ENCODE measurements at places on chromosomes 13 and 19.
A peak's percentile ranks its signal among the peaks of the same experiment; 100 is the strongest.

GRCh38 chr13:46817095-46817494 is 20.1 kb upstream of the ESD start:
- DNase-seq: no peak

DNA sequence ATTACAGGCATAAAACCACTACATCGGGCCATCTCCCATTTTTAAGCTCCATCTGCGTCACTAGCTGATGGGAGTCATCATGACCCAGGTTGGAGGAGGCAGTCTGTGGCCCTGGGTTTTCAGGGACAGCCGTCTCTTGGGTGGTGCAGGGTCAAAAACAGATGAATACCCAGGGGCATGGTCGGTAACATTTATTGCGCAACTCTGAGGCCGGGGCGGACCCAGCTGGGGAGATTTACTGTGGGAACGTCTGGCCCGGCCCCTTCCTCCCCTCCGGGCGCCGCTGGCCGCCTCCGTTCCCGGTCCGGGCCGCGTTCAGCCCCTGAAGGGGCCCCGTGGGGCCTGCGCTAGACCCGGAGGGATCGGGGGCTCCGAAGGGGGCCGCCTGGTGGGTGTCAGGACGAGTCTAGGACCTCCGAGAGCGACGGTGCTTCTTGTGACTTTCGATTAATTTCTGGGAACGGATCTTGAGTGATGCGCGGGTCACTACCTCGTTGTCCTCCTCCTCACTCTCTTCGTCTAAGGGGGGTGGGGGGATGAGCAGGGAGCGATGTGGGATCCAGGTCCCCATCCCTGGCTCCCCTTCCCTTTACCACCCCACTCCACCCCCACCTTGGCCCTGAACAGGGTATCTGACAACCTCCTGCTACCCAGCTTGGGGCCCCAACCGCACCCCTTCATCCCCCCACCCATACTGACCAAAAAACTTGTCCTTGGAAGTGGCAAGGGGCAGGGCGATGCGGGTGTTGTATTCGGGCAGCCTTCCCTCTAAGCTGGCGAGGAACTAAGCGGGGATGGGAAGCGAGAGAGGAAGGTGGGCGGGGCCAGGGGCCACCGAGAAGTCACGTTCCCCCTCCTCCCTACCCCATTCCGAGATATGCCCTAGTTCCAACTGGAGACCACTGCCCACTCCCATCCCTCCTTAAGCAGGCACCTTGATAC is 1.6 kb upstream of the RGL3 start:
- no peak for DNase-seq

GRCh38 chr19:54102421-54103169 is at the start of gene NDUFA3:
TSS of gene NDUFA3 (plus strand) at chr19:54102855. CDS start at chr19:54102879, 24 bp downstream.
- peak; percentile 94 for DNase-seq

- DNase-seq: no peak
Measured at GRCh38 chr19:42086188-42086736, 10.3 kb downstream of the ZNF574 start.

DNA sequence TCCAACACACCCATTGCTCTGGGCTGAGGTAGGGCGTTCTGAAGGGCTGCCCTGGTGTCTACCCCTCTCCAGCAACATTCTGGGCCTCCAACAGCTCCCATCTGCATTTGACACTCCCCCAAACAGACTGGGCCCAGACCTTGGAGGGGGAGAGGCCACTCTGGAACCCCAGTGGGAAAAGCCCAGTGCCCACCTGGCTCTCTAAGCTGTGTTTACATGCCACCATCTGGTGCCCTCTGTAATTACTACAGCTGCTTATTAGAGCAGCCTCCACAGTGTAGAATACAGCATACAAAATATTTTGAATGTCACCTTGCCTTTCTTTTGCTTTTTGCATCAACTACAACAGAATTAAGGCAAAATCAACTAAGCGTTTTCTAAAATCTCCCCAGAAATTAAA is 35.8 kb upstream of the TM9SF2 start:
- DNase-seq: no peak

DNA sequence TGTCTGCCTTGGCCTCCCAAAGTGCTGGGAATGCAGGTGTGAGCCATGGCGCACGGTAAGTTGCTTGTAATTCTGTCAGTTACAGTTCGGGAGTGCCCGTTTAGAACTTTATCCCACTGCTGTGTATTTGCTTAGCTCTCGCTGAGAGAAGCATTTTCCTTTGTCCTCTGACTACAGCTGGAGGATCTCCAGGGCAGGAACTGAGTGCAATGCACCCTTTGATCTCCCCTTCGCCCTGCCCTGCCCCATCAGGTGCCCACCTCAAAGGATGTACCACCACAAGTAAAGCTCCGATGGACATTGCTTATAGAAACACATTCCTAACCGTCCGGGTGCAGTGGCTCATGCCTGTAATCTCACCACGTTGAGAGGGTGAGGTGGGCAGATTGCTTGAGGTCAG is 6.5 kb downstream of the BRME1 start:
- DNase-seq: no peak

DNA sequence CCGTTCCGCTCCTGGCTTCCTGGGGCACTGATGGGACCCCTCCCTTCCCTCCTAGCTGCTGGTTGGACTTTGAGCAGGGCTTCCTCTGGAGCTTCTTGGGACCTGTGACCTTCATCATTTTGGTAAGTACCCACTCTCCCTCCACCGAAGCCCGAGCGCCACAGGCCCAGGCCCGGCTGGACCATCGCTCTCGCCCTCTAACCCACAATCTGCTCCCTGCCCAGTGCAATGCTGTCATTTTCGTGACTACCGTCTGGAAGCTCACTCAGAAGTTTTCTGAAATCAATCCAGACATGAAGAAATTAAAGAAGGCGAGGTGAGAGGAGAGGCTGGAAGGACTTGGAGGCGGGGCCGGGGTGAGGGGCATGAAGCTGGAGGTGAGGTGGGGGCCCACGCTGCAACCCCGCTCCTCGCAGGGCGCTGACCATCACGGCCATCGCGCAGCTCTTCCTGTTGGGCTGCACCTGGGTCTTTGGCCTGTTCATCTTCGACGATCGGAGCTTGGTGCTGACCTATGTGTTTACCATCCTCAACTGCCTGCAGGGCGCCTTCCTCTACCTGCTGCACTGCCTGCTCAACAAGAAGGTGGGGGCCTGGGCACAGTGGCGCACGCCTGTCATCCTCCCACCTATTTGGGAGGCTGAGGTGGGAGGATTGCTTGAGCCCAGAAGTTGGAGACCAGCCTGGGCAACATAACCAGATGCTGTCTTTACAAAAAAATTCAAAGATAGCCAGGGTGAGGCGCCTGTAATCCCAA is 12.3 kb downstream of the DDX39A start:
- no peak for DNase-seq

GRCh38 chr19:43618921-43619261 is 538 bp downstream of the ZNF428 start:
- DNase-seq: peak; percentile 44

DNA sequence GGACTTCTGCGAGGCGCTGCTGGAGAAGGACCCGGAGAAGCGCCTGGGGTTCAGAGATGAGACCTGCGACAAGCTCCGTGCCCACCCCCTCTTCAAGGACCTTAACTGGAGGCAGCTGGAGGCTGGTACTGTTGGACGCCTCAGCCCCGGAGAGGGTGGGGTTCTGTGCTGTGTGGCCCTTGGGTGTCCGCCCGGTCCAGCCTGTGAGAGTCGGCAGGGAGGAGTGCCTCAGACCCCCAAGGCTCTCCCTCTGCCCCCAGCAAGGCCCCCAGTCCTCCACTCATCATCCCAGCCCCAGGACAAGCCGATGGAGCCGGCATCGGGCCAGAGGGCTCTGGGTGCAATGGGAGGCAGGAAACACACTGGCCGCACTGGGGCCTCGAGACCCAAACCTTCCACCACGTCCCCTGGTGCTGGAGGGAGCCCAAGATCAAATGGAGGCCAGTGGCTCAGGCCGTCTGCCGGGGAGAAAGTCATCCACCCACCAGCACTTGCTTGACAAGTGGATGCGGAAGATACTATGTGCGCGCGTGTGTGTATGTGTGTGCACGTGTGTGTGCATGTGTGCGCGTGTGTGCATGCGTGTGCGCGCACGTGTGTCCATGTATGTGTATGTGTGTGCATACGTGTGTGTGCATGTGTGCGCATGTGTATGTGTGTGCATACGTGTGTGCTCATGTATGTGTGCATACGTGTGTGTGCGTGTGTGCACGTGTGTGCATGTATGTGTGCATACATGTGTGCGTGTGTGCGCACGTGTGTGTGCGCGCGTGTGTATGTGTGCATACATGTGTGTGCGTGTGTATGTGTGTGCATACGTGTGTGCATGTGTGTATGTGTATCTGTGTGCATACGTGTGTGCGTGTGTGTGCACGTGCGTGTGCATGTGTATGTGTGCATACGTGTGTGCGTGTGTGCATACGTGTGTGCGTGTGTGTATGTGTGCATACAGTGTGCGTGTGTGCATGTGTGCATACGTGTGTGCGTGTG is 25.8 kb upstream of the TMEM255B start:
- DNase-seq: no peak

DNA sequence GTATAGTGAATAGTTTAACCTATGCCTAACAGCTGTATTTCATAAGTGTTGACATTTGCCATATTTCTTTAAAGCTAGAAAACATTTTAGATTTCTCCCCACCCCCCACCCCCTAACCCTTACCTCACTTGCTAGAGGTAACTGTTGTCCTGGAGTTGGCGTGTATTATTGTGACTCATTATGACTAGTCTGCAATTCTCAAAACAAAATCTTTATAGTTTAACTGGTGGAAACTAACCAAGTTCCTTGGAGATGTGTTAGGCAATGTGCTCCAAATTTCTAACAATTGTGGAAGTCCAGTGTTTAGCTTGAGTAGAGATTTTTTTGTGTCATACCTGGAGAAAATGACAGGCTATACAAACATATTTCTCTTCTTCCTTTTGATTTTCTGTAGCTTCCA is 38.0 kb downstream of the KCTD4 start:
- no peak for DNase-seq

- no peak for DNase-seq
Measured at GRCh38 chr13:50707628-50708027, 135.9 kb downstream of the DLEU7 start.

- no peak for DNase-seq
Measured at GRCh38 chr13:76936763-76937162, 11.5 kb upstream of the ACOD1 start.

DNA sequence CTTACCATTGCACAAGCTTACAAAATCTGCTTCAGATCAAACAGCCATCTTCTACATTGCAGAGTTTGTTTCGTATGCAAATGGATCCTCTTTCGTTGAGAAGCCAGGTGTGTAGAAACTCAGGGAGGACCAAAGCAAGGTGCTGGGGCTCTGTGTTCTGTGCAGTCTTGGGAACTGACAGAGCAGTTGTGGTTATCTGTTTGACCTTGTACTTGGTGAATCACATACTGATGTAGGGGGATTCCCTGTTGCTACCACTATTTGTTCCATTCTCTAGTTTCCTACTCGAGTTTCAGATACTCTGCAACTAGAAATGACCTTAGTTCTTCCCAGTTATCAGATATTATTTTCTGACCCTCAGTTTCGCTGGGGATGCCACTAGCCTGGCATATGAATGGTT is 95.2 kb upstream of the CLDN10 start:
- DNase-seq: no peak

DNA sequence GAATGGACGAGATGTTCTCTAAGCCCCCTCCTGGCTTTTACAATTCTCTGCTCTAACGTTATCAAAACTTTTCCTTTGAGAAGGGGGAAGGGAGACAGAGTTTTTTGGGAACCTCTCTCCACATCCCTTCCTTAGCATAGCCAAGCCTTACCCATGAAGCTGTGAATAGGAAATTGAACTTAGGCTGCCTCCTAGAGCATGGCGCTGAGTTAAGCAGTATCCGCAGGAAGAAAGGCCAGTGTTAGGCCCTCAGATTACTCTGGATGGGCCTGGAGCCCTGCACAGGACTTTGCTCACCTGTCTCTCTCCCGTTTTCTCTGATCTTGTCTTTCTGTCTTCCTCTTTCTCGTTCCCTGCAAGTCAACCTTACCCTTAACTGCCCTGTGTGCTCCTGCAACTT is 39.6 kb downstream of the CYP2B6 start:
- DNase-seq: no peak

GRCh38 chr13:43804461-43805070 is 17.8 kb upstream of the ENOX1 start:
- DNase-seq: no peak

DNA sequence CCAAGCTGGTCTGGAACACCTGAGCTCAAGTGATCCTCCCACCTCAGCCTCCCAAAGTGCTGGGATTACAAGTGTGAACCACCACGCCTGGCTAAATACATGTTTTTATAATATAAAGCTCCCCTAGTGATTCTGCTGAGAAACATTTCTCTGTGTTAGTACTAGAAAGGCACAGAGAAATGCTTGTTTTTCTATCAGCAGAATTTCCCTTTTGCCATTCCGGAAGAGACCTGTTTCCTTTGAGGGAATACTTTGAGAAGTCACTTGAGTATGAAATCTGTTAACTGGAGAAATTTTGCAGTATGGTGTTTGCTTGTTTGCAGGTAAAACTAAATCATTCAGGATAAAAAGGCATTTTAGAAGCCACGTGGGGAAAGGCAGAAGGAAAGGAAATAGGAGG is 4.4 kb upstream of the NLRP12 start:
- DNase-seq: no peak

GRCh38 chr19:43597876-43598275 is 1.5 kb downstream of the ZNF576 start:
- no peak for DNase-seq

DNA sequence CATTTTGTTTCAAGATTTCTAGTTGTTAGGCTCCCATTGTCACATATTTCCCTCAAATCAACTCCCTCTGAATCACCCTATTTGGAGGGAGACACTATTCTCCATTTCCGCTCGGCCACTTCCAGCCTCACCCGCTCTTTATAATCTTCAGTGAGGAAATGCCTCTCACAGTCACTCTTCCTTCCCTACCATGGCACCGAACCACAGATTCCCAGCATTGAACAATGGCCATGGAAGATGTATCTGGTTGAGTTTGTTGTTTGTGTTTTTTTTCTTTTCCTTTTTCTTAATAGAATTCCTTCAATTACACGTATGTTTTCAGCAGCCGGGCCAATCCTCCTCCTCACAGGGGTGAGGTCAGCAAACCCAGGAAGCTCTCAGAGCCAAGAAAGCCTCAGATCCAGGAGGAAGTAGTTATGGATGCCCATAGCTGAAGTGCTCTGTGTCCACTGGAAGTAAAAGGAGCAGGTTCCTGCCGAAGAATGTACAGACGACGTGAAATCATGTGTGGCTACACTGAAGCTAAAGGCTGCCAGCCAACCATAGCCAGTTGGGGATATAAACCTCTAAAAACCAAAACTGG is 472.1 kb downstream of the FOXO1 start:
- DNase-seq: no peak

GRCh38 chr13:113998781-113999617 is 25.1 kb upstream of the C13orf46 start:
- no peak for DNase-seq

- no peak for DNase-seq
Measured at GRCh38 chr19:17052439-17052838, 22.8 kb downstream of the HAUS8 start.

- DNase-seq: no peak
Measured at GRCh38 chr13:90375851-90376250, 971.6 kb upstream of the MIR17HG start.

- no peak for DNase-seq
Measured at GRCh38 chr13:49622174-49622946, 5.9 kb upstream of the ARL11 start.

GRCh38 chr13:22495819-22496218 is 685.0 kb upstream of the SGCG start:
- no peak for DNase-seq

GRCh38 chr13:73820688-73821087 is 313.5 kb downstream of the KLF12 start:
- no peak for DNase-seq
